ENCODE measurements at places on chromosomes 5 and 9. TPM values are rescaled to one million over a fixed set of nuclear protein-coding genes. Genes with fewer than 3 reads are reported as not detected.

DNA sequence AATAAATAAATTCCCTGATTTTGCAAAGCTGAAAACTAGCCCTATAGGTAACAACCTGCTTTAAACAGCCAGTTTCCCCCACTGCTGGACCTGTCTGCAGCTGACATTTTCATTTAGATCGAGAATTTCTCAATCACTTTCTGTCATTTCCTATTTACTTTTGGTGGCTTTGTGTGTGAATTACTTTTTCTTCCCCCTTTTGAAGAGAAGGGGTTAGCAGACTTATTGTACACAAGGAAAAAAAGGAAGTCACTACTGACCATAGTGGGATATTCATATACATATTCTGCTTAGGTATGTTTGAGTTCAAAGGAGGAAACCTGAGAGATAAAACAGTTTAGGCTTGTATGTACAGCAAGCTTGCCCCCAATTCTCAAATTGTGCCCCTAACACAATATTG lies 27.0 kb upstream of the IFNB1 start:
- ATAC-seq = no peak

DNA sequence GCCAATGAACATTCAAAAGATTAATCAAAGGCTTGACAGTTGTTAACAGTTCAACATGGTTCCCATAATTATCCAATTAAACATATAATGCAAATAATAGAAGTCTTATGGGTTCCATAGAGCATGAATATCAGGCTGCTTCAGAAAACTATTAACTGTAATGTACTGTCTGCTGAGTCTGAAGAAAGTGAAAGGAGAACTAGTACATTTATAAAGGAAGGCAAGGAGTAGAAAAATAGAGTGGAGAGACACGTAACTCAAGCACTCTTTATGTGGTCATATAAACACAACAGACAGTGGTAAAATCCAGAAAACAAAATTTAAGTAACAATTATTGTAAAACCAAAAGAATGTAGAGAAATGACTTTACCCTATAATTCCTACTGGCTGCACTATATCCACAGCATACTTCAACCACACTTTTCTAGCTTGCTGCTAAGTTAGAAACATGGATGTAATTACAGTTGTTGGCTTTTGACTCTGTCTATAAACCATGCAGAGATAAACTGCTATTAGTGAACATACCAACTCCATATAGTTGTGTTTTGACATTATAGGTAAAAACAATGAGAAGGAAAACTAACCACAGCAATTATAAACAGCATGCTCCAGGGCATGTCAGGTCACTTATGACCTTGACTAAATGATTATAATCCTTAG lies 32.7 kb downstream of the NFIB start:
- no peak for ATAC-seq

DNA sequence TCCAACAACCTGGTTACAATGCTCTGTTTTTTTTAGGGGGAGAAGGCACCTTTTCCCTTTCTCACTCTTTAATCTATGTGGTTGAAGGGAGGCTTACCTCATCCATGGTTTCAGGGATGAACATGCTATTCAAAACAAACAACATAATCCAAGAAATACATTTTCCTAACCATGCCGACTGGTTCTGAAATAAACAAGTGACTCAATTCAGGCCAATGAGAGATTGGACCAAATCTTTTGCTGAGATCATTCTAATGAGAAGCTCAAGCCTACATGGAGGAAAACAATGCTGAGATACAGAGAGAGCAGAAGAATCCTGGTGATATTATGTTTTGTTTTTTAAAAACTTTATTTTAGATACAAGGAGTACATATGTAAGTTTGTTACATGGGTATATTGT lies 46.8 kb upstream of the ELL2 start:
- no peak for ATAC-seq

GRCh38 chr5:54523534-54523933 lies 6.0 kb downstream of the SNX18 start:
- no peak for ATAC-seq

The IL7R gene
- 162 TPM for total RNA-seq

All from activated T-helper 17 cell treated with anti-CD3 and anti-CD28 coated beads, Interleukin-2, amount 50 U/mL, for 72 hours (primary cell).